ENCODE measurements at places on chromosomes 11 and 22.

GRCh38 chr11:116199182-116199581 is 573.6 kb downstream of the BUD13 start:
- no peak for DNase-seq

DNA sequence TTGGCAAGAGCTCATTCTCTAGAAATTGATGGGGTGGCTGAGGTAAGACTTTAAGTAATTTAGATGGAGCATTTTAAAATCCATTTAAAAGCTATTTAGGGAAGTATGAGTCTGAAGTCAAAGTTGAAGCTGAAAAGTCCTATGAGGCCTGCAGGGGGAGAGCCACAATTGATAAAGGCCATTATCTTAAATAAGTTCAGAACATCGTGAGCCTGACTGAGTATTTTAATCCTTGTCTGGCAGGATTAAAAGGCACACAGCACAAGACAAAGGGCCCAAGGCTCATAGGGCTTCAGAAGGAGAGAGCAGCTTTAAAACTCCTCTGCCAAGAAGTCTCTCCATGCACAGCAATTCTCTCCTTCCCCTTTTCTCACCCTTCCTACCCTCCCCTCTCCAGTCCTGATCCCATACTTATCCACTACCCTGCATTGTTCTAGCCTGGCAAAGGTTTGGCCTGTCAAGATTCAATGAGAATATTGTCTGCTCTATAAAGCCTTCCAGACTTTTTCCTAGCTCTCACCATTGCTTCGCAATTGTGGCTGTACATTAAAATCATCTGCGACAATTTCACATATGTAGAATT is 1312.9 kb downstream of the FAM181B start:
- peak; percentile 16 for DNase-seq

DNA sequence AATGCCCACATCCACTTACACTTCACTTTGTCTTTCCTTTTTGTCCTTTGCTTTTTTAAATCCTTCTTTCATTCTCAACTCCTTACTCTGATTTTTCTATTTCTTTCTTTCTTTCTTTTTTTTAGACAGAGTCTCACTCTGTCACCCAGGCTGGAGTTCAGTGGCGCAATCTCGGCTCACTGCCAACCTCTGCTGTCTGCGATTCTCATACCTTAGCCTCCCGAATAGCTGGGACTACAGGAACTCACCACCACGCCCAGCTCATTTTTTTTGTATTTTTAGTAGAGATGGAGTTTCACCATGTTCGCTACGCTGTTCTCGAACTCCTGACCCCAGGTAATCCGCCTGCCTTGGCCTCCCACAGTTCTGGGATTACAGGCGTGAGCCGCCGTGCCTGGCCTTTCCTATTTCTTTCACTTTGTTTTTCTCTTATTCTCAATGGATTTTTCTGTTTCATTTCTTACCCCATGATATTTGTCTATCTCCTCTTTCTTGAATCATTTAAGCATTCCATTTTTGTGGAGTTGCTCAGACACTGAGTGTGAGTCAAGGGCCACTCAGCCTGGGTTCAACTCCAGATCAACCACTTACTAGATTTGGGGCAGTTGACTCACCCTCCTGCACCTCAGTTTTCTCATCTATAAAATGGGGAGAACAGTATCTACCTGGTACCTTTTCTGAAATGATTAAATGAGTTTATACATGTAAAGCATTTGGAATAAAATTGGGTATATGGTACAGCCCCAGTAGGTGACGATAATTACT is 7.6 kb downstream of the KCNJ5 start:
- no peak for DNase-seq

DNA sequence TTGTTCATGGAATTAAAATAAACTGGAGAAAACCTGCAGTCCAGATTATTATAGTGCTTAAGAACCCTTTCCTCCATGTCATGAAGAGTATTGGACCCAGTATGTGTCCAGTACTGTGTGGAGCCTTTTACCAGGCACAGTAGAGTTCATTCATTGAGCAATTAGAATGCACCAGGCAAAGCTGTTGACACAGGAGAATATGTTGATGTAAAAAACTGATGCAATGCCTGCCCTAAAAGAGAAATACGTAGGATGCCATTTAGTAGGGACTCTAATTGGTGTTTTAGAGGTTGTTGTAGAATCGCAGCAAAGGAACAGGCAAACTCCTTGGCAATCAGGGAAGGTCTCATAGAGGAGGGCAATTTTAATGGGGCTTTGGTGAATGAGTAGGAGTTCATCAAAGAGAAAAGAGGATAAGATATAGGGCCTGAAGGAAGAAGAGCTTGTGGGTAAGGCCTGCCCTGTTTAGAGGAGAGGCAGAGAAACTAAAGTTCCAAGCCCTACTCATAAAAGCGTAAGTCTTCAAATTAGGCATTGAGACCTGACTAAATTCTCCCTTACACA is 126.4 kb downstream of the SEZ6L start:
- no peak for DNase-seq

DNA sequence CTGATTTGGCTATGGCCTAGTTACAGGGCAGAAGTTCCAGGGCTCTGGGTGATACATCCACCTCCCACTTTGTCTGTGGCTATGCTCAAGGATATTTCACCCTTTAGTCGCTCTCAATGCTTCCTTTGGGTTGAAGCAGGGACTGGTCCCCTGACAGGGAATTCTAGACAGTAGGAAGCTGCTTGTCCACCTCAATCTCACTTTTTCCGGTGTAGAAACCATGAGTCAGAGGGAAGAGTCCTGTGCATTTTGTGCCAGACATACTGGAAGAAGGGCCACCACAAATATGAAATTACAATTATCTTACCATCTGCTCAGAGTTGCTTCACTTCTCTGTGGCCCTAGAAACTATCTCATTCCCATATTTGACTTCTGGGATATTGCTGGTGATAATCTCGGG is 413.7 kb upstream of the FAT3 start:
- DNase-seq, result no peak

Measured in A673 (cell line).